ENCODE measurements at places on chromosomes 1 and 21. TPM values are rescaled to one million over a fixed set of nuclear protein-coding genes. Genes with fewer than 3 reads are reported as not detected.

ARMH1 gene
- total RNA-seq = 11.1 TPM

SELL gene
- 15.9 TPM for total RNA-seq

TNN gene
- 16.4 TPM for total RNA-seq

LCE1A gene
- total RNA-seq = not detected

VWA5B1 gene
- total RNA-seq = 10.4 TPM

PLPPR5 gene
- total RNA-seq = 4.5 TPM

KRTAP20-2 gene
- not detected for total RNA-seq

CLCNKB gene
- total RNA-seq = 0.40 TPM

CELA2B gene
- not detected for total RNA-seq

NCAM2 gene
- total RNA-seq = 138 TPM

PAQR6 gene
- total RNA-seq = 43.1 TPM

SFN gene
- 0.30 TPM for total RNA-seq

LAPTM5 gene
- total RNA-seq = 39.3 TPM

SPATA45 gene
- total RNA-seq = 1.3 TPM

SPRR2E gene
- total RNA-seq = not detected

SLC45A1 gene
- total RNA-seq = 10.4 TPM

AMPD1 gene
- not detected for total RNA-seq

ZNF593 gene
- total RNA-seq = 17.6 TPM

C8B gene
- total RNA-seq = not detected

USH2A gene
- 0.39 TPM for total RNA-seq

BCAR3 gene
- total RNA-seq = 10.4 TPM

GJA8 gene
- not detected for total RNA-seq

GUK1 gene
- total RNA-seq = 315 TPM

PLA2G2A gene
- total RNA-seq = not detected

MAP7D1 gene
- 64.5 TPM for total RNA-seq

EPHB2 gene
- total RNA-seq = 22.2 TPM

KCNA3 gene
- total RNA-seq = 11.5 TPM
